ENCODE measurements at places on chromosomes 5 and 9. TPM values are rescaled to one million over a fixed set of nuclear protein-coding genes. Genes with fewer than 3 reads are reported as not detected.

GRCh38 chr5:34519489-34520220 lies 136.5 kb upstream of the RAI14 start:
- no peak overlapping the region for H3K27ac ChIP-seq
- peak; percentile 6 for DNase-seq
- H3K4me1 ChIP-seq: no peaks in the 10 kb centered on the region
- H3K27me3 ChIP-seq: no peaks in the 10 kb centered on the region

MYOT gene
- total RNA-seq: 5.4 TPM

- H3K27me3 ChIP-seq: no peaks in the 10 kb centered on the region
- H3K27ac ChIP-seq: no peak overlapping the region
- H3K36me3 ChIP-seq: no peaks in the 10 kb centered on the region
- H3K4me1 ChIP-seq: no peaks in the 10 kb centered on the region
- DNase-seq: no peak
These were observed 105.7 kb upstream of the MAMDC2 start for GRCh38 chr9:69937833-69938535.

DNA sequence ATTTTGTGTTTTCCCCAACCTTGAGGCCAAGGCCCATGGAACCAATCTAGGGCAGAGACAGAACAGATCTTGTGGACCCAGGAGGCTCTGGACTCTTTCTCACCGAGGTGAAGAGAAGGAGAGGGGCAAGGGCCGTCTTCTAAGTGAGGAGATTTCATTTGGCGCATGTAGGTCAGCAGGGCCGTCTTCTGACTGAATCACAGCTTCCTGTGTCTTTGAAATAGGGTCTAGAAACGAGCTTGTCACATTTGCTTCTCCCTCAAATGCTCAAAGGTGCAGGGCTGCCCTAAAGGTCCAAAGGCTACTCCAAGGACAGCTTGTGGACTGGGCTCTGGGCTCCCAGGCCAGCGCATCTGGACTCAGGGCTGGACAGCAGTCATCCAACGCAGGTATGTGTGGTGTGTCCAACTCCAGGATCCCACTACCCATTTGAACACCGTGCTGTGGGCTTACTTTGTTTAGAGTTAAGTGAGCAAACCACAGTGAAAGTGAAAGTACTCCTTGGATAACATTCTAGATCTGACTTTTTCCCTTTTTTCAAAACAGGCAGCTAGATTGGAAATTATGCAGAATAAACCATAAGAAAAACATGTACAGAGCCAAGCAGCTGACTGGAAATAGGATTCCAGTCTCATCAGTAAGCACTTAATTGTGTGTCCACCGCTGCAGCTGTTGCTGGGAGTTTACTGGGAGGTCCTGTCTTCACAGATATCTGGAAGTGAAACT lies 357.0 kb downstream of the GADD45G start:
- no peak overlapping the region for H3K27ac ChIP-seq
- no peaks in the 10 kb centered on the region for H3K36me3 ChIP-seq
- no peak for DNase-seq
- H3K4me3 ChIP-seq: no peak overlapping the region
- peaks cover 6% of the 10 kb centered on the region for H3K4me1 ChIP-seq

DNA sequence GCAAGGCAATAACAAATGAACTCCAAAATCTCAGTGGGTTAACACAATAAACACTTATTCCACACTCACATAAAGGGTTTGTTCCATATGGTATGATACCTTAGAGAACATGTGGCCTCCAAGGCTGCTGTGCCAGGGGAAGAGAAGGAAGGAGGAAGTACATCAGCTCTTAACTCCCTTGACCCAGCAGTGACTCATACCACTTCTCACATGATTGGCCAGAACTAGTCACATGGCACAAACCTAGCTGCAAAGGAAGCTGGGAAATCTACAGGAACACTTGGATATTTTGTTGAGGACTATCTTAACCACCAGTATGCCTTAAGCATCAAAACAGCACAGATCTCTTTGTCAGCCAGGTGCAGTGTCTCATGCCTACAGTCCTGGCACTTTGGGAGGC lies 99.3 kb downstream of the SLIT3 start:
- H3K27me3 ChIP-seq: no peaks in the 10 kb centered on the region
- DNase-seq: no peak
- H3K4me1 ChIP-seq: no peaks in the 10 kb centered on the region
- H3K27ac ChIP-seq: no peak overlapping the region
- no peak overlapping the region for H3K4me3 ChIP-seq

DNA sequence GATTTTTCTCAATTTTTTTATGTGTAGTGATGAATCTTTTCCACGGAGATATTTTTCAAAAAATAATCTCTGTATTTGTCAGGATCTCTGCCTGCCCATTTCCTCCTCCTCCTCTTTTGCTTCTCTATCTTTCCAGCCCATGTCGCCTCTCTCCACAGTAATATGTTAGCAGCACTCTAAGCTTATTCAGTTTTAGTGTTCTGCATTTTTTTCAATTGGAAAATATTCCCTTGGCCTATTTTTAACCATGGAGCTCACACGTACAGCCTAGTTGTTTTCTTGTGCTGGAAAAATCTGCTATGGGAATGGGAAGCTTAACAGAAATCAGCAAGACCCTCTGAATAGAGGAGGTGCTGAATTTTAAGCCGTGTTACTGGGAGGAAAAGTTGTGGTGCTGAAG lies 16.3 kb downstream of the TRPC7 start:
- no peaks in the 10 kb centered on the region for H3K27me3 ChIP-seq
- DNase-seq: no peak
- H3K4me3 ChIP-seq: no peak overlapping the region
- no peaks in the 10 kb centered on the region for H3K36me3 ChIP-seq
- no peak overlapping the region for H3K27ac ChIP-seq

GRCh38 chr5:169590602-169591001 lies 7.0 kb downstream of the SPDL1 start:
- no peak overlapping the region for H3K27ac ChIP-seq
- DNase-seq: no peak
- H3K4me3 ChIP-seq: no peak overlapping the region
- no peaks in the 10 kb centered on the region for H3K4me1 ChIP-seq
- H3K27me3 ChIP-seq: no peaks in the 10 kb centered on the region

- peaks cover 46% of the 10 kb centered on the region for H3K4me1 ChIP-seq
- H3K4me3 ChIP-seq: no peak overlapping the region
- peak overlapping the region; percentile 20 for H3K27ac ChIP-seq
- H3K36me3 ChIP-seq: no peaks in the 10 kb centered on the region
These were observed 16.5 kb downstream of the RICTOR start for GRCh38 chr5:39057734-39058133.

DNA sequence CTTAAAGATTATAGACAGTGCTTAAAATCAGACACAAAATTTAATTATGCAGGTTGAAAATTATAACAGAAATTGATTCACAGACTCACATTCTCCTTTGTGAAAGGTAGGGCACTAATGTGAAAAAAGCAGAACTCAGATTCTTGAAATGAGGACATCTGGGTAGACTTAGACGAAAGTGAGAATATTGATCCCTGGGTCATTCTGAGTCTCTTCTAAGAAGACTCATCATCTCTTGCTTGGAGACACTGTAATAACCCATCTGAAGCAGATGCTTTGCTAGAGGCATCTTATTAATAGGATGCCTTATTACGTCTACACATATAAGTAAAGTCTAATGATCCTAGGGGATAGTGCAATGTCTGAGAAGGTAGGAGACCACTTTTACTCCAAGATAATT lies 274.4 kb downstream of the HINT1 start:
- H3K36me3 ChIP-seq: no peaks in the 10 kb centered on the region
- H3K4me3 ChIP-seq: no peak overlapping the region
- no peak for DNase-seq
- peaks cover 1% of the 10 kb centered on the region for H3K4me1 ChIP-seq

DNA sequence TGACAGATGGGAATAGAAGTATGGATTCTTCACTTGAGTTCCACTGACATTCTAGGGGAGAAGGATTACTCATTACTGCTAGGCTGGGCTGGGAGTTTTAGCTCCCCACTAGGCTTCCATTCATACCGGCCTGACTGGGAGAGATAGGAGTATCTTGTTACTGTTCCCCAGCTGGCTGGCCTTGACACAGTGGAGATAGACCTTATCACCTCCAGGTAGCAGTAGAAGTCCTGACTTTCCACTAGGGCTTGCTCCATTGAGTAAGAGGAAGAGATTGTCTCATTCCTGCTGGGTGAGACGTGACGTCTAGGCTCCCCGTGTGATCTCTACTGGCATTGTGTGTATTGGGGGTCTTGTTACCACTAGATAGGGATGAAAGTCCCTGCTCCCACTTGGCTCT lies 156.4 kb downstream of the CACNA1B start:
- no peaks in the 10 kb centered on the region for H3K36me3 ChIP-seq
- no peaks in the 10 kb centered on the region for H3K4me1 ChIP-seq
- DNase-seq: peak; percentile 22
- H3K27me3 ChIP-seq: no peaks in the 10 kb centered on the region

GRCh38 chr9:129781131-129781530 lies 21.9 kb upstream of the TOR1B start:
- no peaks in the 10 kb centered on the region for H3K27me3 ChIP-seq
- no peak overlapping the region for H3K4me3 ChIP-seq
- H3K36me3 ChIP-seq: no peaks in the 10 kb centered on the region
- no peak for DNase-seq

DNA sequence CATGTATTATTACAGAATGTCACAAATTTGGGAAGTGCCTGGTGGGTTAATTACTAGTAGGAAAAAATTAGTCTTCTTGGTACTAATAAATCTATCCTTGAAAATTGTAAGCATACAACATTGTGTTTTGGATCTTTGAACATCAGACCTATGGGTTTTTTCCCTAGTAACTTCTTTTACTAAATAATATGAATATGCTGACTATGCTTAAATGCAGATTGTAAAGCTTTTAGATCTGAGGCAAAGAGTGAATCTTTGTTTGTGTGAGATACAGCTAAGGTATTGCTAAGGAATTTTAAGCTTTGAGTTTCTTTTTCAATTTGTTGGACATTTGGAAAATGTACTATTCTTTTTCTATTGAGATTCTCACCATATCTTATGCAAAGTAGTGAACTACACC lies 390.6 kb upstream of the CCNH start:
- no peak overlapping the region for H3K27ac ChIP-seq
- no peak overlapping the region for H3K4me3 ChIP-seq
- no peak for DNase-seq
- H3K36me3 ChIP-seq: no peaks in the 10 kb centered on the region

LECT2 gene
- not detected for total RNA-seq

DNA sequence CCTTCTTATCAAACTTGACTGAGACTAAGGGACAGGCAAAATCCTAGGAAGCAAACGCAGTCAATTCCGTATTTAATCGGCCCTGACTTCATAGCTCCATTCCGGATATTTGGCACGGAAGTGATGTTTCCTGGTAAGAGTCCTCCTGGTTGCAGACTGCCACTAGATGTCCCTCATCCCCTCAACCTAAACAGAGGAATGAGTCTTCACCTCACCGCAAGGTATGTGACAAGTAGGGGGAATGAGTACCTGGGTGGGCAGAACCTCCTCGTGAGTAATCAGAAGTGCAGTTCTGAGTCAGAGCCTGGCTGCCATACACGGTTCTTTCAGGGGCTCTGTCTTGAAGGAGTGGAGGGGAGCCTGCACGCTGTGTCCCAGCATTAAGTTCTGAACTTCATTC lies 173.6 kb downstream of the MUSK start:
- no peak overlapping the region for H3K4me3 ChIP-seq
- no peak for DNase-seq
- no peak overlapping the region for H3K27ac ChIP-seq
- no peaks in the 10 kb centered on the region for H3K4me1 ChIP-seq
- no peaks in the 10 kb centered on the region for H3K36me3 ChIP-seq
- no peaks in the 10 kb centered on the region for H3K27me3 ChIP-seq

DNA sequence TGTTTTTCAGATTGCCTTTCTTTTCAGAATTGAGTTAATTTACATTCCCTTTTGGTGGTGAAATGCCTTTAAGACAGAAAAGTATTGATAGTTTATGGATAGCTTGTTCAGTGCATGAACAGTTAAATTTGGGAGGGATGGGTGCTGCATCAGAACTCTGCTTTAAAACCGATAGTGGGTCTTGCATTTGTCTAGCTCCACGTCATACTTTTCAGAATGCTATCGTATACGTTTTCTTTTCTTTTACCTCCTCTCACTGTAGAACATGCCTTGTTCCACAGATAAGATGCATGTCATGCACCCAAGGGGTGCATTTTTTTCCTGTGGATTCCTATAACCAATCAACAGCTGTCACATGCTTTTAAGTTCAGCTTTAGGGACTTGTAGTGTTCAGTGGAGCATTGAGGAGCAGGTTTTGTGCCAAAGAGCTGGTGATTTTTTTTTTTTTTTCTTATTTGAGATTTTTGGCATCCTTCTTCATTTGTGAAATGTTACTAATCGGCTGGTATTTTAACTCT lies 2.3 kb downstream of the SLC44A1 start:
- DNase-seq: no peak
- H3K36me3 ChIP-seq: no peaks in the 10 kb centered on the region
- peaks cover 40% of the 10 kb centered on the region for H3K4me1 ChIP-seq
- no peak overlapping the region for H3K4me3 ChIP-seq
- H3K27me3 ChIP-seq: no peaks in the 10 kb centered on the region

- no peaks in the 10 kb centered on the region for H3K36me3 ChIP-seq
- no peaks in the 10 kb centered on the region for H3K27me3 ChIP-seq
- H3K4me1 ChIP-seq: no peaks in the 10 kb centered on the region
These were observed 552.4 kb upstream of the DAB2 start for GRCh38 chr5:39977066-39977655.

GRCh38 chr5:91357012-91357634 lies 26.0 kb downstream of the ARRDC3 start:
- no peak for DNase-seq
- no peaks in the 10 kb centered on the region for H3K36me3 ChIP-seq
- no peaks in the 10 kb centered on the region for H3K4me1 ChIP-seq
- no peak overlapping the region for H3K27ac ChIP-seq

- H3K27ac ChIP-seq: no peak overlapping the region
- H3K36me3 ChIP-seq: no peaks in the 10 kb centered on the region
- DNase-seq: no peak
- H3K4me3 ChIP-seq: no peak overlapping the region
- H3K4me1 ChIP-seq: no peaks in the 10 kb centered on the region
These were observed 161.5 kb upstream of the NR4A3 start for GRCh38 chr9:99660191-99660636.

GRCh38 chr5:143352691-143353090 lies 50.8 kb downstream of the NR3C1 start:
- no peak overlapping the region for H3K4me3 ChIP-seq
- peaks cover 67% of the 10 kb centered on the region for H3K4me1 ChIP-seq
- no peaks in the 10 kb centered on the region for H3K36me3 ChIP-seq

CAVIN4 gene
- 0.49 TPM for total RNA-seq

SPATA31C1 gene
- total RNA-seq: not detected
